ENCODE measurements at places on chromosomes 16 and 17.

DNA sequence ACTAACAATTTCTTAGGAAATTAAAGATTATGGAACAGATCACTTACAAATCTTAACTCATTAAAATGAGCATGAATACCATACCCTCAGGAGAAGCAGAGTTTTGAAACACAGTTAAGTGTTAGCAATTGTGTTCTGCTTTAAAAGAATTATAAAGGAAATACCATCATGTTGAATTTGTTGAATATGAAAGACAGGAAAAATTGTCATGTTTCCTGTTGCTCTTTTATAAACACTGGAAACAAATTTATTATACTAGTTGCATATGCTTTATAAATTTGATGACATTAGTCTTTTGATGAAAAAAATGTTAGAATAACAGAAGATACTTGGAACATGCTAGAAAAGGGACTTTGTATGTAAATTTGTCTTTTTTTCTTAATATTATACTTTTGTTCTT is 59.7 kb downstream of the VMP1 start:
- no peak for DNase-seq

- DNase-seq: no peak
Observed at GRCh38 chr16:88375236-88375975, 7.4 kb upstream of the ZNF469 start.

- no peak for DNase-seq
Observed at GRCh38 chr16:82016964-82017363, 5.7 kb upstream of the SDR42E1 start.

GRCh38 chr17:10368561-10368960 is 4.2 kb downstream of the MYH13 start:
- no peak for DNase-seq

DNA sequence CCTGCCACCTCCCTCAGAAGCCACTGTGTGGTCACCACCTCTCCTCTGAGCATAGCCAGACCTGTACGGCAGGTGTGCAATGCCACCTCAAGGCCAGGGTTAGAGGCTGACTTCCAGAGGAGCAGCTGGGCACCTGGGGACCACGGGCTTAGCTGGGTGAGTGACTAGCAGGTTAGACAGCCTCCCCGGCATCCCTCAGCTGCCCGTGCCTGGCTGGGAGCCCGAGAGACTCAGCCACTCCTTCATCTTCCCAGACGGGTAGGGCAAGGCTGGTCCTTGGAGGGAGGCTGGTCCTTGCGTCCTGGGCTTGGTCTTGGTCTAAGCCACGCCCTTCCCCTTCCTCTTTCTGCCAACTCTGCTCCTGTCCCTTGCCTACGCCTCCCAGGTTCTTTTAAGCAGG is 7.8 kb downstream of the CRHR1 start:
- DNase-seq: no peak

GRCh38 chr17:81419886-81420768 is 24.9 kb downstream of the BAHCC1 start:
- no peak for DNase-seq

DNA sequence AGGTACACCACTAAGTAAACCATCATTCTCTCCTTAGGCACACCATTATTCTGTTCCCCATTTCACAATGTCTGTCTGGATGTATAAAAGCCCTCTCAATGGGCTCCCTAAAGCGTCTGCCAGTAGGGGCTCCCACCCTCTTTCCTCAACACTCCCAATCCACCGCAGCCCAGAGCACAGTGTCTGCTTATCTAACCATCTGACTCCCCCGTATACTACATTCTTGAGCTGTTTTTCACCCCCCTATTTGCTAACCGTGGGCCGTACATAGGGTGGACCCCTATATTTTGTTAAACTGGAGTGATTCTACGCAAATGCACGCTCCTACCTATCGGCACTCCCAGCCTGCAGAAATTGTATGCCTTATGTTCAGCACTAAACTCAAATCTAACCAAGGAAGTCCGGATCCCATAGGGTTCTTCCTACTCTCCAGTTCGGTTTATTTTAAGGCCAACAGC is 685 bp upstream of the PSMD3 start:
- no peak for DNase-seq

GRCh38 chr17:8732406-8733085 is 12.1 kb downstream of the CCDC42 start:
- no peak for DNase-seq

DNA sequence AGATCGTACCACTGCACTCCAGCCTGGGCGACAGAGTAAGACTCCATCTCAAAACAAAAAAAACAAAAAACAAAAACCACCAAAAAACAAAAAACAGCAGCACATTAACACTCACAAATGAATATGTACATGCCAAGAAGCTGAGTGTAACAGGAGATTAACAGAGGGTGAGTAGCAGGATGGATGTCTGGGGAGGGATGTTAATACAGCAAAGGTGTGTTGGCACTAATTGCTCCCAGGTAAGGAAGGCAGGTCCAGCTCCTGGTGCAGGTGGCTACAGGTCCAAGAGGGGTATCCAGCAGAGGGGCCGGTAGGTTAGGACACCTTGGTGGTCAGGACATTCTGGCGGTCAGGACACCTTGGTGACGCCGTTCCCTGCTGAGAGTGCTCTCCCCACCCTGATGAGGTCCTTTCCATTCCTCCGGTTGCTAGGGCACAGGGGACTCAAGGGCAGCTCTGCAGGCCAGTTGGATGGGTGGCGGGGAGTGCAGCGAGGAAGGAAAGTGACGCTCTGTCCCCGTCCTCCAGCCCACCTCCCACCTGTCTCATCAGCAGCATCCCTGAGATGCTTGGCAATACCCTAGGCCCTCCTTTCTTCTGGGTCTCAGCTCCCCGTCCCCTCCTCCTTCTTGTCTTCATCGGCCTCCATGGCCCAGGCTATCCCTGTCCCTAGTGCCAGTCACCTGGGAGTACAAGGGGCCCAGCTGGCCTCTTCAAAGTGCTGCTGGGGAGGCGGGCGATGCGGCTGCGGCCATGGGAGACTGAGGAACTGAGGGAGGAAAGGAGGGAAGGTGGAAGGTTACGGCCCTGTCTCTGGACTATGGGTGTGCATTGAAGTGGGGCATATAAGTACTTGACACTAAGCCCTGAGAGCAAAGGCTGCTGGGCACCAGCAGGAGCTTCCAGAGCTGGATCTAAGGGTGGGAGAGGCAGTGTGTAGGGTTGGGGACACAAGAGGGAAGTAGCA is 10.7 kb upstream of the GFAP start:
- DNase-seq: no peak

DNA sequence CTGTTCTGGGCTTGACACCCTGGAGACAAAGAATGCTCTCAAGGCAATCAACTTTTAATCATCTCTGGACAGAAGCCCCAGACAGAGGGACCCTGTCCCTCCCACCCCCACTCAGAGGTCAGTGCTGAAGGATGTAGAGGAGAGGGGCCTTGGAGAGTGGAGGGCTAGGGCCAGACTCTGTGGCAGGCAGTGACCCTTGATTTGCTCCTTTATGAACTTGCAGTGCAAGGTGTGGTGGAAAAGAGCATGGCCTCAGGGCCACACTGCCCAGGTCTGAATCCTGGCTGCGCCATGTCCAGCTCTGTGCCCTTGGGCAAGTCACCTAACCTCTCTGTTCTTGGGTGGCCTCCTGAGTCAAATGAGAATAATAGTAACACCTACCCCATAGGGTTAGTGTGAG is 134.3 kb downstream of the TMEM132E start:
- no peak for DNase-seq

GRCh38 chr17:4617590-4618351 is 23.7 kb downstream of the ALOX15 start:
- DNase-seq: no peak

DNA sequence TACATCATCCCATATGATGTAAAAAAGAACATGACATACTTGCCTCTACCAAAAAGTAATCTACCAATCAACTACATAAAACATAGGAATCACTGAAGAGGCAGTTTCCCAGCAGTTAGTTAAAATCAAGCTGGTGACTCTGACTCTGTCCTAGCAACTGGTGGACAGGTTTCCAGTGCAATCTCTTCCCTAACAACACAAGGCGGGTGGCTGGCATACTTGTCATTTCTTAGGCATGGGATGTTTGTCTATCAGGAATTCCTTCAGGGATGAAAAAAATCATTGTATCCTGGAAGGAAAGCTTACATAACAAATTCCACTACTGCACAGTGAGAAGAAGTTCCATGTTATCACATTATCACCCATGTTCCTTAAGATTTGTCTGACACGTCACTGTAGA is 50.9 kb downstream of the HELZ start:
- no peak for DNase-seq

GRCh38 chr16:28865001-28865688 is 1.5 kb downstream of the SH2B1 start:
- no peak for DNase-seq

- no peak for DNase-seq
Observed at GRCh38 chr16:86824751-86825296, 246.5 kb downstream of the FOXL1 start.

DNA sequence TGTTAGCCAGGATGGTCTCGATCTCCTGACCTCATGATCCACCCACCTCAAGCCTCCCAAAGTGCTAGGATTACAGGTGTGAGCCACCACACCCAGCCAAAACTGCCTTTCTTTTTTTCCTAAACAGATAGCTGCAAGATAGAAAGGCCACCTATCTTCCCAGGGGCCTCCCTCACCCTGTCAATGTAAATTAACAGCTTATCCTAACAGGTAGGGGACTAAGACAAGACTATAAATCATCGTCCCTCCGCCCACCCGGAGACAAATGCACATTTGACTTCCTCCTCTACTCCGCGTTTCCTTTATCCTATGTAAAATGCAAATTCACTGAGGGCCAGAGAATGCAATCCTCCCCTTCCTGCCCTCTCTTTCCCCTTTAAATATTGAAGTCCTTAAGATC is 71.4 kb downstream of the MARF1 start:
- DNase-seq: no peak

- DNase-seq: no peak
Observed at GRCh38 chr17:36849871-36850348, 87.4 kb upstream of the LHX1 start.

DNA sequence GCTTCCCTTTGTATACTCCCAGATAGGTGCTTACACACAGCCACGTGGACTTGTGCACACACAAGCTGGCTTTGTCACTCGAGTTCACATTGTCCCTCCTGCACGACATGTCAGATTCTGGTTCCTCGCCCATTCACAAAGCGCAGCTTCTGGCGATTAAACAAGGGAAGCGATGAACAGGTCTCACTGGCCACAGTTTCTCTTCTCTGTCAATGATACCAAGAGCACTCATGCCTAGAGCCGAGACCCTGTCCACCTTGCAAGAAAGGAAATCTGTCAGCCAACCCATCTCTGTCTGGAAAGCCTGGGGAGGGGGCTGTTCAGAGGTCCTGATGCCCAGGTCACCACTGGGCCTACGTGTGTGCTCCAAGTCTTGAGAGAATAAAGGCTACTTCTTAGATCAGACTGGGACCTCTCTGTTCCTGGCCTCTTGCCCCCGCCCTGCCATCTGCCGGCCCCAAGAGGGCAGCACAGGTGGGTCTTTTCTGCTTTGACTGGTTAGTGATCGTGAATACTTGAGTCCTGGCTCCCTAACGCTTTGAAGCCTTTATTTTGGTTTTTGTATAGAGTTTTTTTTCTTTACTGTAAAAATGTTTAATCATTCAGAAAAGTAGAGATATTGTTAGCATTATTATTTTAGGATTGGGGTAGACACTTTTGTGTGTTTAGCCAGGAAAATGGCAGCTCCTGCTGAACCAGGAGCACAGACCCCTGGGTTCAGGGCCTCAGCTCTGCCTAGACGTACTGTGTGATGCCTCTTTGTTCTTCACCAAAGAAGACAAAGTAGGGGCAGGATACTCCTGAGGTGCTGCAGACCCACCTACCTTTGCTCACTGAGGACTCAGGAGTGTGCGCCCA is 104.7 kb downstream of the MRM1 start:
- DNase-seq: peak; percentile 77

- DNase-seq: no peak
Observed at GRCh38 chr17:71699907-71700306, 420.9 kb upstream of the SOX9 start.

DNA sequence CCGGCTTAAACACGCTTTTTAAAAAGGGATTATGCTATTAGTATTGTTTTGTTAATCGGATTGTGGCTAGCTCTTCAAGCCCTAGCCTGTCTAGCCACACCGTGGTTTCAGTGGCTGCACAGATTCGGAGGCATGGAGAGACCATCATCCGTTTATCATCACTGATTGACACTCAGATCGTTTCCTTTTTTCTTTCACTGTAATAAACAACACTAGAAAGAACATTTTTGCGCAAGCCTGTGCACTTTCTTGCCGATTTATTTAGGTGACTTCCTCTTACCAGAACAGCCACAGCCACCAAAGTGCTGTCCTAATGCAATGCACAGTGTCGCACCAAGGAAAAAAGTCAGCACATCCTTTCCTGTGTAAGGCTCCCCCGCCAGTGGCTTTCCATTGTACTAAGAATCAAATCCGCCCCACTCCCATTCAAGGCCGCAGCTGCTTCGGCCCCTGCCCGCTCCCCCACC is 78.2 kb downstream of the CRISPLD2 start:
- no peak for DNase-seq
